ENCODE measurements at places on chromosomes 16 and 17.

GRCh38 chr16:86291491-86291890, 218.8 kb upstream of the FOXF1 start:
- no peak for DNase-seq

- no peak for DNase-seq
These were observed 27.5 kb downstream of the CEP295NL start for GRCh38 chr17:78875363-78876093.

- DNase-seq: no peak
These were observed 2.2 kb upstream of the AURKB start for GRCh38 chr17:8212312-8213180.

GRCh38 chr17:65297916-65298315, 160.7 kb downstream of the RGS9 start:
- no peak for DNase-seq

- no peak for DNase-seq
These were observed 26.8 kb upstream of the MTMR4 start for GRCh38 chr17:58541249-58541648.

DNA sequence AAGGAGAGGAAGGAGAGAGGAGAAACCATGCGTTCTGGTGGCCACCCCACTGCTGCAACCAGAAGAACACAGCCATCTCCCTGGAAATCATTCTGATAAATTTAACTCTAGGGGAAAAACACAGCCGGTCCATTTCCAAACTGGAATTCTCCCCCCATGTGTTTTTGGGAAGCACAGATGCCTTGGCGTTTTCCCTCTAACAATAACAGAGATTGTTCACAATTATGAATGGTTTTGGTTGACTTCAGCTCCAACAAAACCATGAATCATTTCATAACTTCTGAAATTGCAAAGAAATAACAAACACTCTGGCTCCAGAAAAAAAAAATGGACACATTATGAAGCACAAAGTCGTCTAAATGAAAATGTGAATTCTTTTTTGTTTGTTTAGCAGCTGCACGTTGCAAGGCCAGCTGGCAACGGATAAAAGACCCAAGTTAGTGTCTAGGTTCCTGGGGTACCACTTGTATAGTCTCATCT, 46.2 kb downstream of the GNAO1 start:
- DNase-seq: no peak

GRCh38 chr17:83178533-83179304, 99.3 kb downstream of the METRNL start:
- no peak for DNase-seq

- DNase-seq: no peak
These were observed 412.1 kb downstream of the CA10 start for GRCh38 chr17:51746421-51746820.

DNA sequence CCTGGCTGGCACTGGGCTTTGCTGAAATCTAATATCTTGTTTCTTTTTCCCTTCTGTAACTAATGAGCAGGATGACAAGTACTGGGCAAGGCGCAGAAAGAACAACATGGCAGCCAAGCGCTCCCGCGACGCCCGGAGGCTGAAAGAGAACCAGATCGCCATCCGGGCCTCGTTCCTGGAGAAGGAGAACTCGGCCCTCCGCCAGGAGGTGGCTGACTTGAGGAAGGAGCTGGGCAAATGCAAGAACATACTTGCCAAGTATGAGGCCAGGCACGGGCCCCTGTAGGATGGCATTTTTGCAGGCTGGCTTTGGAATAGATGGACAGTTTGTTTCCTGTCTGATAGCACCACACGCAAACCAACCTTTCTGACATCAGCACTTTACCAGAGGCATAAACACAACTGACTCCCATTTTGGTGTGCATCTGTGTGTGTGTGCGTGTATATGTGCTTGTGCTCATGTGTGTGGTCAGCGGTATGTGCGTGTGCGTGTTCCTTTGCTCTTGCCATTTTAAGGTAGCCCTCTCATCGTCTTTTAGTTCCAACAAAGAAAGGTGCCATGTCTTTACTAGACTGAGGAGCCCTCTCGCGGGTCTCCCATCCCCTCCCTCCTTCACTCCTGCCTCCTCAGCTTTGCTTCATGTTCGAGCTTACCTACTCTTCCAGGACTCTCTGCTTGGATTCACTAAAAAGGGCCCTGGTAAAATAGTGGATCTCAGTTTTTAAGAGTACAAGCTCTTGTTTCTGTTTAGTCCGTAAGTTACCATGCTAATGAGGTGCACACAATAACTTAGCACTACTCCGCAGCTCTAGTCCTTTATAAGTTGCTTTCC, 56.0 kb downstream of the HLF start:
- no peak for DNase-seq

GRCh38 chr17:50186661-50187393, 14.6 kb downstream of the COL1A1 start:
- DNase-seq: no peak

GRCh38 chr16:30395992-30396585, 869 bp downstream of the ZNF48 start:
- DNase-seq: no peak

DNA sequence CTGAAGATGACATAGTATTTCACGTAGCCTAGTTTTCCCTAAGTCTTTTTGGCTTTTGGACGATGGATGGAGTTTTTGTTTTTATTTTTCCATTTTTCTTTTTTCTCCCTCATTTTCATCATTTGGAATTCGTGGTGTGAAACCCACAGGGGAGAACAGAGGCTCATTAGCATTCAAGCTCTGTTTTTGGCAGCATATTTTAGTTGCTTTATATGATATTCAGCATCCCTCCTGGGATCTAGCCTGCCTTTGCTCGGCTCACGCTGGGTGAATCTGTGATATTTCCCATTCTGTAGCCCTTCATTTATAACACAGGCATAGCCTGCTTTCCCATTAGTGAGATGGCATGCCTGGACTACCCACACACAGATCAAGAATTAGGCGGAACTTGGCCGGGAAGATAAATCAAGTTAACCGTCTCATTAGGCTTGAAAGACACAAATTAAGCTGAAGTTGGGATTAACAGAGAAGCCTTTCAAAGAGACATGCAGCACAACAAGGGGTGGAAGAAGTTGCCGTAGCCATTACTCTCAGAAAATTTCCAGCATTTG, 20.1 kb upstream of the CLEC19A start:
- DNase-seq: no peak

GRCh38 chr17:7774055-7774521, 56.5 kb downstream of the DNAH2 start:
- DNase-seq: no peak

GRCh38 chr16:29198231-29198630, 208.3 kb downstream of the NPIPB11 start:
- no peak for DNase-seq

GRCh38 chr16:55042556-55043432, 112.1 kb downstream of the IRX5 start:
- no peak for DNase-seq

- no peak for DNase-seq
These were observed 18.0 kb downstream of the KLHDC4 start for GRCh38 chr16:87747626-87748414.

- DNase-seq: no peak
These were observed 361 bp downstream of the UQCRC2 start for GRCh38 chr16:21953541-21953902.

- no peak for DNase-seq
These were observed 16.5 kb upstream of the ST6GALNAC1 start for GRCh38 chr17:76659928-76660655.

- no peak for DNase-seq
These were observed 258.2 kb upstream of the PMFBP1 start for GRCh38 chr16:72430121-72430520.

- DNase-seq: no peak
These were observed 100.6 kb upstream of the METRNL start for GRCh38 chr17:82978765-82979349.

- no peak for DNase-seq
These were observed 65.0 kb downstream of the CRISPLD2 start for GRCh38 chr16:84884596-84885341.

GRCh38 chr17:75542229-75542628, 16.7 kb downstream of the LLGL2 start:
- no peak for DNase-seq

DNA sequence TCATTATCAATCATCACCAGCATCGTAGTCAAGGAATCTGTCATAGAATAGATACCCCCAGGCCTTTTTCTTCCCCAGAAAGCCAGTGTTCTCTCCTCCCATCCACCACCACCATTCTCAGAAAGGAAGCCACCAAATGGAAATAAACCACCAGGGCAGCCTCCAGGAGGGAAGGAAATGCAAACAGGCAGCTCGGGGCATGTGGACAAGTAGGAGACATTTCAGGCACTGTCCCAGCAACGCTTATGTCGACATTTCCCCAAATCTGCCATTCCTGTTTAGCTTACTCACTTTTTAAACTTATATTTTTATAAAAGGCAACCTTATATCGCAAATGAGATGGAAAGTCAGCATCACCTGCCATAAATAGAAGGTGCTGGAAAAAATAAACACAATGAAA, 15.8 kb downstream of the EMP2 start:
- no peak for DNase-seq

DNA sequence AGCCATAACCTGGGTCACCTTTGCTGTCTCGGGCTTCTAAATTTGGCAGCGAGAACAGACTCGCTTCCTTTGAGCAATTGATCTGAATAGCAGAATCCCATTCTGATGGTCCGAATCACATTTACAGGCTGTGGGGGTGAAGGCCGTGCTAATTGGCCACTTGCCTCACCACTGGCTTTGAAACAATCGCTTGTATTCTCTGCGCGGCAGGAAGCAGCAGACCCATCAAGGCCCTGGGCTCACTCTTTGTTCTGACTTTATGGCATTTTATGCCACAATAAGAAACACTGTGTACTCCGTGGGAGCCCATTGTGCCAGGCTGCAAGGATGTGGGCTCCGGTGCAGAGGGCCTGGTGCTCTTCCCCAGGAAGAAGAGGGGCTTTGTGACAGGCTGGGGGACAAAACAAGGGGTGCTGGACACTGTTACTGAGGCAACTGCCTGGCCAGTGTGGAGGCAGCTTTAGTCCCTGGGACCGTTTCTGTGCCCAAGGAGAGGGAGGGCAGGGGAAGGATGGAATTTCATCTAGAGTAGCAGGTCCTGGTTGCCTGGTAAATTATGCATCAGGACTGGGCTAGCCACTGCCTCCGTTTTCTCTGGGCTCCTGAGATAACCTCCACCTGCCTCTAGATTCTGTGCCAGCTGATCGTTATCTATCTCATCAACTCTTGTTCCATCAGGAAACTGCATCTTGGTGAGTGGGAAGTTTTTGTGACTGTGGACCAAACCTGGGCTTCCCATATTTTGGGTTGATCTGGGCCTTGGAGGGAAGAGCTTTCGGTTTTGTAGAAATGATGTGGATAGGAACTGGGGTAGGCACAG, 78.5 kb downstream of the MRC2 start:
- DNase-seq: no peak

GRCh38 chr16:21084631-21085225, 65.9 kb downstream of the DNAH3 start:
- no peak for DNase-seq

GRCh38 chr16:66946541-66946940, 11.2 kb downstream of the CES2 start:
- no peak for DNase-seq

GRCh38 chr16:88951989-88952388, 25.0 kb downstream of the CBFA2T3 start:
- no peak for DNase-seq

GRCh38 chr17:63395075-63395805, 50.9 kb downstream of the CYB561 start:
- no peak for DNase-seq

Measured in stimulated activated CD8-positive, alpha-beta memory T cell treated with anti-CD3 and anti-CD28 coated beads, Interleukin-7, amount 100 ng/mL, for 24 hours (primary cell).